Ascending aorta (tissue), 2 donors: ENCODE measurements at places on chromosomes 16 and 17.

- DNase-seq, result no peak
These were observed 23.7 kb upstream of the PHF12 start for GRCh38 chr17:28975031-28975430.

DNA sequence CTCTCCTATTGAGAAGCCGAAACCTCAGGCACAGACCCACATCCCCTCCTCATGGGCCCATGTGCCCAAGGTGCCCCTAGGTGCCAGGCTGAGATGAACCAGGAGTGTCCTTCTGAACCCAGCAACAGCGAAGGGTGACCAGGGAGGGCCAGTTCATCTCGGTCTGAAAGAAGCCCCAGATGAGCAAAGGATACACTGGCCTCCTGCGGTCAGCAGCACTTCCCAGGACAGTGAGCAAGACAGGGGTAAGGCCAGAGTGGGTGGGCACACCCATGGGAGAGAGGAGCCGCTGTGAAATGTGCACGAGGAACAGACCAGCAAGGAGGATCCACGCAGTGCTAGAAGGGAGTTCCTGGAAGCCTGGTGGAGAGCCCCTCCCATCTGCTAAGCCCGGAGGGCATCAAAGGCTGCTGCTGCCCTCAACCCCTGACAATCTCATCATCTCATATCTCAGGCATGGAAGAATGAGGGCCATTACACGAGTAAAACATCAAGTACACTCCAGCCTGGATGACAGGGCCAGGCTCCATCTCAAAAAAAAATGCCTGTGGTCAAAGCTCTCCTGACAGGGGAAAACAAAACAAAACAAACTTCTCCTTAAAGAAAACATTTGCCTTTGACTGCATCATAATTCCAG lies 3.3 kb upstream of the HBZ start:
- no peak for DNase-seq

GRCh38 chr16:8397223-8397622 lies 193.1 kb downstream of the TMEM114 start:
- DNase-seq, result no peak

DNA sequence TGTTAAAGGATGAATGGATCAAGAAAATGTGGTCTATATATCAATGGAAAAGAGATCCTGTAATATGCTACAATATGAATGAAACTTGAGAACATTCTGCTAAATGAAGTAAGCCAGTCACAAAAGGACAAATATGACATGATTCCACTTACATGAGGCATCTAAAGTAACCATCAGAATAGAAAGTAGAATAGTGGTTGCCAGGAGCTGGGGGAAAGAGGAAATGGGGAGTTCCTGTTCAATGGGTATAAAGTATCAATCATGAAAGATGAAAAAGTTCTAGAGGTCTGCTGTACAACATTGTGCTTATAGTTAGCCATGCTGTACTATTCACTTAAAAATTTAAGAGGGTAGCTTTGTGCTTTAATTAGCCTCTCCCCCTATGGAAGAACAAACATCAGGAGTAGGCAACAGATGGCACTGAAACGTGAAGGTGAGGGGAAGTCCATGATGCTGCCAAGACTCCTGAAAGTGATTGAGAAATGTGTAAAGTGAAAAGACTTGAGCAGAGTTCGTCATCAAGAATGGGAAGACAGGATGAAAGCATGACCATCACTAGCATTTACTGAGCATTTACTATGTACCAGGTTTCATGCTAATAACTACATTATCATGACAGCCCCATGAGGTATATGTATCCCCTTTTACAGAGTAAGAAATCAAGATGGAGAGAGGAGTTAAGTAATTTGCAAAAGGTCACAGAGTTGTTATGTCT lies 167.2 kb downstream of the CYB561 start:
- no peak for DNase-seq

DNA sequence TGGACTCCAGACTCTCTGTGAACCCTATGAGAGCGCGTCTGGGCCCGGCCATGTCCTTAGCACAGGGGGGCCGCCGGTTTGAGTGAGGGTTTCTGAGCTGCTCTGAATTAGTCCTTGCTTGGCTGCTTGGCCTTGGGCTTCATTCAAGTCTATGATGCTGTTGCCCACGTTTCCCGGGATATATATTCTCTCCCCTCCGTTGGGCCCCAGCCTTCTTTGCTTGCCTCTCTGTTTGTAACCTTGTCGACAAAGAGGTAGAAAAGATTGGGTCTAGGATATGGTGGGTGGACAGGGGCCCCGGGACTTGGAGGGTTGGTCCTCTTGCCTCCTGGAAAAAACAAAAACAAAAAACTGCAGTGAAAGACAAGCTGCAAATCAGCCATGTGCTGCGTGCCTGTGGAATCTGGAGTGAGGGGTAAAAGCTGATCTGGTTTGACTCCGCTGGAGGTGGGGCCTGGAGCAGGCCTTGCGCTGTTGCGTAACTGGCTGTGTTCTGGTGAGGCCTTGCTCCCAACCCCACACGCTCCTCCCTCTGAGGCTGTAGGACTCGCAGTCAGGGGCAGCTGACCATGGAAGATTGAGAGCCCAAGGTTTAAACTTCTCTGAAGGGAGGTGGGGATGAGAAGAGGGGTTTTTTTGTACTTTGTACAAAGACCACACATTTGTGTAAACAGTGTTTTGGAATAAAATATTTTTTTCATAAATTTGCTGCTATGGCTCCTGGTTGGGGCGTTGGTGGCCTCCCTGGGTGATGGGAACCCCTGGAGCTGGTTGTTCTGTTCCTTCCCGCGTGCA lies 23.1 kb downstream of the STAT5A start:
- DNase-seq, result peak; percentile 68

GRCh38 chr17:78893684-78894083 lies 9.3 kb downstream of the CEP295NL start:
- no peak for DNase-seq

DNA sequence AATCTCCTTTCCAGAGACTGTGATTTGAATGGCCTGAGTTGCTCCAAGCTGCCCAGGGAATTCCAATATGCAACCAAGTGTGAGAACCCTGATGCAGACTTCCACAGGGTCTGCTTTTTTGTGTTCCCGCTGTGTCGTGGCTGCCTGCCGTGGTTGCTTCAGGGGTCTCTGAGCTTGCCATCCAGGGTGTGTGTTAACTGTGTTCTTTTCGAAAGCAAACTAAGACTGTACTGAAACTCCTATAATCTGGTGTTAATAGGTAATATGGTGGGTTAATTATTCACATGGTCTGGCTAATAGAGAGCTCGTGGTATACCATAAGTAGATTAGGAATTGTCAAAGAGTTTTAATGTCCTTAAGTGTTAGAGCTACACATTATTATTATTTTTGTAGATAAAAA lies 20.7 kb downstream of the UBN1 start:
- no peak for DNase-seq

- DNase-seq, result no peak
These were observed 52.5 kb downstream of the NFAT5 start for GRCh38 chr16:69618307-69618706.

- no peak for DNase-seq
These were observed 16.5 kb downstream of the HS3ST3B1 start for GRCh38 chr17:14317383-14317782.

- DNase-seq, result no peak
These were observed 192.3 kb upstream of the FOXF1 start for GRCh38 chr16:86317813-86318650.

DNA sequence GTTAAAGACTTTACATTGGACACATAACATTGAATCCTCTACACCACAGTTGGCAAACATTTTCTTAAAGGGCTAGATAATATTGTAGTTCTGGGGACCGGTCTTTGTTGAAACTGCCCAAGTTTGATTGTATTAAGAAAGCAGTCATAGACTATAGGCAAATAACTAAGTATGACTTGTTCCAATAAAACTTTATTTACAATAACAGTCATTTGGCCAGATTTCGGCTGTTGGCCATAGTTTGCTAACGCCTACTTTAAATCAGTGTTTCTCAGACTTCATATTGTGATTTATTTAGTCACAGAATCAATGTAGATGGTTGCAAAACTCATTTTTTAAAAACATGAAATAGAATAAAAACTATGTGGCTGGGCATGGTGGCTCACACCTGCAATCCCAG lies 531.8 kb downstream of the XYLT1 start:
- DNase-seq, result no peak

DNA sequence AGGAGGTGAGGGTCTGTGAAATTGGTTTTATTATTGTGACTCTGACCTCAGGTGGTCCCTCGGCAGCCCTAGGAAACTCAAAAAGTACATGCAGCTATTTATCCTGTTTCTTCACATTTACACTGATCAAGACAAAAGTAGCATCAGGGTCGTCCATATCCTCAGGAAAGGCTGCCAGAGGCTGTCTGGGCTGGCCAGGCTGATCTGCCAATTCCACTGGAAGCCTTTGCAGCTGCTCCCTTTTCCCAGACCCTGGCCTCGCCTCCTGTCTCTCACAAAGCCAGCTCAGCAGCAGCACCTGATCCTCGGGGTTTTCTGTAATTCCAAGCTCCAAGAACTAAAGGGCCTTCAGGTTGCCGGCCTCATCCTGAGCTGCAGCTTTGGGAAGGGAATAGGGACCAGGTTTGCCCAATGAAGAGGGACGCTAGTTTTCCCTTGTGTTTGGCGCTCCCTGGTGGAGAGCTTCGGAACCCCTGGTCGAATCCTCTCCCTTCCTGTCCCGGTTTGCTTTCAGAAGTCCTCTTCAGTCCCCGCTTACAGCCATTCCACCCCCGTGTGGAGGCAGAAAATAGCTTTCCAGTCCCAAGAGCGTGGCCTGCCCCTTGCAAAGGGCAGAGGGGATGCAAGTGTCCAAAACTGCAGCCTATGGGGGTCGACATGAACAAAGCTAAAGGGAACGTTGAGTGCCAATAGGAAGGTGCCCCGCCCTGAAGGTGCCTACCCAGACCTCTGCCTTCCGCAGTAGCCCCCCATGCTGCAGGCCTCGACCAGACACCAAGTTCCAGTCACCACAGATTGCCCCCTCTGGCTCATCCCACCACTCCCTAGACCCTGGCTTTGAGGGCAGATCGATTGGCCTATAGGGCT lies 13.4 kb downstream of the MFSD6L start:
- peak; percentile 36 for DNase-seq

GRCh38 chr17:49292901-49293300 lies 62.3 kb upstream of the PHOSPHO1 start:
- DNase-seq, result no peak

- no peak for DNase-seq
These were observed 52.5 kb upstream of the ALDH3A1 start for GRCh38 chr17:19800571-19800970.

DNA sequence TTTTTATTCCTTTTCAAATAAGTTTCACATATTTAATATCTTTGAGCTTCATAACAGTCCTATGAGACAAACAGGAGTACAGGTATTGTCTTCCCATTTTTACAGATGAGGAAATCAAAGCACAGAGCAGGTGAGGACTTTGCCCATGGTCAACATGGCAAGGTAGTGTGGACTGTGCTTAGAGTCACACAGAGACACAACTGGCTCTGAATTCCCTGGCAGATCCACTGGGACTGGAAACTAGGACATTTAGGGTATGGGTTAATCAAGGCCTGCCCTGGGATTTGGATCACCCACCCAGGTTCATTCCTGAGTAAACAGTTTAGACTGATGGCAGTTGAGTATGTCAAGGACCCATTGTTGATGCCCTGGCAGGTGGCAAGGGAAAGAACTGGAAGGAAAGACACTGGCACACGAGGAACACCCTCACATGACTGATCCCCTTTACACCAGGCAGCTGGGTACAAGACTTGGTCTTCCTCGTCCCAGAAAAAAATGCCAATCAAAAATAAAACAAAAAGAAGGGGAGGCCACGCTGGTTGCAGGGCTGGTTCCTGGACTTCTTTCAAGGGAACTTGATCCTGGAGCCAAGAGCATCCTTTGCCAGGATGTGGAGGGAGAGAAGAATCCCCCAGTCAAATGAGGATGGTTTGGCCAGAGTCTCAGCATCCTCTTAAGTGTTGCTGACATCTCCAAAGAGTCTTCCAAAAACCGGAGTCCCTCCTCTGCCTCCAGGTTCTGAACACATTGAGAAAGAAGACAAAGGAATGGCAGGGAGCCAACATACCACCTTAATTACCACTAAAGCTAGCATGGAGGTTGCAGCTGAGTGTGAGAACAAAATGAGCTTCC lies 34.9 kb downstream of the CHD9 start:
- DNase-seq, result no peak

DNA sequence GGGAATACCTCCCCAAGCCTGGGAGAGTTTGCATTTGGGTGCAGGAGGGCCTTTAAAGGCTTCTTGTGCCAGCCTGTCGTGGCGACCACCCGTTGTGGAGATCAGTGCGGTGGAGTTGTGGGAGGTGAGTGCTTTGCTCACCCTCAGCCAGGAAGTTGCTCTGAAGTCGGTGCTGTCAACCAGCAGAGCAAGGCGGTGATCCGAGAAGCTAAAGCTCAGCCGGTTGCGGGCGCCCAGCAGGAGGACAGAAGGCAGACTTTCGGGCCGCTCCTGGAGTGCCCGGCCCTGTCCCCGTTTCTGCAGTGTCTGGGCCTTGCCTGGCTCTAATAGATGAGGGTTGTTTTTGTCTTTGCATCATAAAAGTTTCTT lies 1.4 kb downstream of the UBE2I start:
- DNase-seq, result no peak

DNA sequence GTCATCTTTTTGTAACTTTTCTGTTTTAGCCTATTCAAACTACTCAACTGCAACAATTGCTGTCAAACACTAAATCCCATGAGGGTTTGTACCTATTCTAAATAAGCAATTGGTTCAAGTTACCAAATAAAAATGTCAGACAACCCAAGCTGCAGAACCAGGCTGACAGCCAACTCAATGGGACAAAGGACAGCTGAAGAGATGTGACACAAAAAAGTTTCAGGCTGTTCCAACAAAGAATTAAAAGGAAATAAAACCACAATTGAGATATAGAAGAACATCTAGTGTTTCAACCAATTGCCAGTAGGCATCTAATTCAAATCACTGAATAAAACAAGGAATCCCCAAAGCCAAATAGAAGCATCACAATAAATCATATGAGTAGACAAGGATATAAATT lies 49.3 kb downstream of the GRB7 start:
- DNase-seq, result no peak

- DNase-seq, result no peak
These were observed 129.9 kb downstream of the SDK2 start for GRCh38 chr17:73514146-73514863.

DNA sequence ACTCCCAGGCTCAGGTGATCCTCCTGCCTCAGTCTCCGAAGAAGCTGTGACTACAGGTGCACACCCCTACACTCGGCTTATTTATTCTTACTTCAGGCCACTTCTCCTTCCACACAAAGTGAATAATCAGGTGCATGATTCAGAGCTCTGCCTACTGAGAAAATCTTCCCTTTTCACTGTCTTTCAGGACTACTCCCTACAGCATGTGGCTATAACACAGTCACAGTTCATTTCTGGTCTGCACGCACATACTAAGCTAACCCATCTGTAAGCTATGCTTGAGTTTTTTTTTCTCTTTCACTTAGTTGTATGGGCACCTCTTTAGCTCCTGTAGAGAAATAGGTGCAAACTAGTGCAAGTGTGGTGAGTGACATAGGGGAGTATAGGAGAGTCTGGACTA lies 7.6 kb upstream of the SLFN5 start:
- no peak for DNase-seq
